ENCODE measurements at places on chromosomes 11 and 22.

DNA sequence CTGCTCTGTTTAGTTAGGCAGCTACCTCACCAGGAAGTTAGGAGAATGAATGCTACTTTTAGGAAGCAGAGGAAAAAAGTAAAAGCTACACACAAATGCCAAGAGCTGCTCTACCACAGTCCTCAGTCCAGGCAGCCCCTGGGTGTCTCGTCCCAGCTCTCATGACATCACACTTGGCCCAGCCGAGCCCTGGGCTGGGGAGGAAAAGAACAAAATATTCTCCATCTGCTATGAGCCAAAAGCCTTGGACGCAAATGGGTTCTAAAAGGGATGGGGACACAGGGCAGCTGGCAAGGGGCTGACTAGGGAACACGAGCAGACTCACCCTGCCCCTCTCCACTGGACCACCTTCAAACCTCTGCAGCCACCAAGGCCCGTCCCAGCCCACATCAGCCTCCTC is 26.1 kb downstream of the TMEM184B start:
- DNase-seq = no peak

DNA sequence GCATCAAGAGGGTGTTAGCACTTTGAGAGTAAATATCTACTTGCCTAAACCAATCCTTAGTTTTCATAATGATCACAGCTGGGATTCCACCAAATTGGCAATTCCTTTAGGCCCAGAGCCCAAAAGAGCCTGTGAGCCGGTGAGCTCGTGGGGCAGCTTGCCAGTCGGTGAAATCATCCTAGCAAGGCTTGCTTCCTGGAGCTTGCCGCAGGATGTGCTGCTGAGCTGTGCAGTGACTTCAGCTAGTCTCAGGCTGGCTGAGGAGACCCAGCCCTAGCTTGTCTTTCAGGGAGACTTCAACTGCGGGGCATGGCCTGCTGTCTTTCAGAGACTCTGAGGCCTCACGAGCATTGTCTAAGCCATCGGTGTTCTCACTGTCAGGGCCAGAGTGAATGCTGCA is 73.6 kb upstream of the SUSD2 start:
- peak; percentile 25 for DNase-seq

GRCh38 chr11:3838504-3838903 is 2.3 kb downstream of the RHOG start:
- DNase-seq = no peak

DNA sequence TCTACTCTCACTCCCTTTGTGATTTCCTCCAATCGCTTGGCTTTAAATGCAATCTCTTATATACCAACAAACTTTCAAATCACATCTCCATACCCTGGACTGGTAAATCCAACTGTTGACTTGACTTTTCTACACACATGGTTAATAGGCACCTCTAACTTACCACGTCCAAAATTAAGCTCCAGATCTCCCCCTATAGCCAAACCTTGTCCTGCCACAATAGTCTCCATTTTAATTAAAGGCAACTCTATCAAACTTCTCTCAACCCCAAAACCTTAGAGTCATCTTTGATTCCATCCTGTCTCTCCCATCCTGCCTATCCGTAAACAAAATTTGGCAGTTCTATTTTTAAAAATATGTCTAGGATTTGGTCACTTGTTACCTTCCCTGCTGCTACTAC is 141.8 kb upstream of the DDI1 start:
- no peak for DNase-seq

GRCh38 chr11:64263021-64263946 is 12.0 kb downstream of the PLCB3 start:
- DNase-seq = no peak

- no peak for DNase-seq
These were observed 98.4 kb downstream of the VPREB1 start for GRCh38 chr22:22342697-22343580.

GRCh38 chr11:33874433-33874832 is 17.4 kb downstream of the LMO2 start:
- DNase-seq = no peak

- no peak for DNase-seq
These were observed 11.5 kb downstream of the RTL6 start for GRCh38 chr22:44486538-44486937.

DNA sequence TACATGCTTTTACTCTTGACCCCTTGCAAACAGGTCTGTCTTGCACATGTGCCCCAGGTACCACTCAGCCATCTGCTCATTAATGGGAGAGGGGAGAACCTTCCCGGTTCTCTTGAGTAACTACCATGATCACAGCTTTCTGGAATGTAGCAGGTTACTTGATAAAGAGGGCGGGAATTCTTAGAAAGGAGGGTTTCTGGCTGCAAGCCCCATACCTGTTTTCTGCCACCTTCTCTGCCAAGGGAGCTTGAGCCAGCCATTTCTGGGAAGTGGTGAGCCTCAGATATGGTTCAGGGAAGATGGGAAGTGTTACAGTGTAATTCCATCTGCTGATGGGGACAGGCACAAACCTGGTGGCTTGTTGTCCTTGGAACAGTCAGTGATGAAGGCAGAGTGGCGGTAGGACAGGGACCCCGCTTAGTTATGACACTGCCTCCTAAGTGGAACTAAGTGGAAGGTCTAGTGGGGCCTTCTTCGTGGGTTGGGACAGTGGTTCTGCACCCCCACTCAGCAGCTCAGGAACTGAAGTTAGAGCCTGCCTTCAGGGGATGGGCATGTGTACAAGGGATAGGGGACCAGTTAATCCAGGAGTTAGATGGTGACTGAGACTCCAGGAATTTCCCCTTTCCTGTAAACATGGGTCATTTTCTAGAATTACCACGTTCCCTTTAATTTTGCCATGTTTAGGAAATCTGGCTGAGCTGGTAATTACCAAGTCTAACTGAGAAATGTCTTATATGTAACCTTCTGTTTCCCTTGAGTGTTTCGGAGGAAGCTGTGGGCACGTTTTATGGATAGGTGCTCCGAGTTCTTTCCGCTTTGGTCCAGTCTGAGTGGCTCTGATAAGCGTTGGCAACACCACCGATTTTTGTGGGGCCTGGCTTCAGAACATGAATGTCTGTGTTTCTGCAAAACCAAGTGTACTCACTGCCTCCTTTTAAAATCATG is 35.3 kb downstream of the BCR start:
- DNase-seq = no peak

DNA sequence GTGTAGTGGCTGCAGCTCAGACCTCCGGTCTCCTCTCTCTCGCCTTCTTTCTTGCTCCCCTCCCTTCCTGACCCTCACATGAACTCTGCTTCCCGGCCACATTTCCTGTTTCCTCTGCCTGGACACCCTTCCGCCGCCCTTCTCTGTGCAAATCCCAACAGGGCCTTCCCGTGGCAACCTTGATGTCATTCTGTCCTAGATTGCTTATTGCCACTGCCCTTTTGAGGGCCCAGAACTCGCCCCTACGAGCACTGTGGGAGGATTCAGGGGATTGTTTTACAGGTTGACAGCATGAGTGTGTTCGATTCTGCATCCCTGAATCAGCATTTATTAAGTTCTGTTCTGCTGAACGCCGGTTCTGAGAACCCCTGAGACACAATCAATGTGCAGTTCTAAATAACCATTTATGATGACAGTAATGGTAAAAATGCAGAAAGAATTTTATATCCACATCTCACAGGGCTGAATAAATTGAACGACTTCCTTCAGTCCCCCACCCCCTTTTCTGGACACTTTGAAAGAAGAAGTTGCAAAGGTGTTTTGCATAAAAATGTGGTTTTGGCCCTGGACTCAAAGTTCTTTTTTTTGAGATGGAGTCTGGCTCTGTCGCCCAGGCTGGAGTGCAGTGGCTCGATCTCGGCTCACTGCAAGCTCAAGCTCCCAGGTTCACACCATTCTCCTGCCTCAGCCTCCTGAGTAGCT is 6.4 kb downstream of the BATF2 start:
- DNase-seq = no peak

GRCh38 chr11:61709572-61709971 is 29.4 kb downstream of the DAGLA start:
- DNase-seq = no peak

- no peak for DNase-seq
These were observed 18.5 kb upstream of the CACNG2 start for GRCh38 chr22:36722055-36722454.

DNA sequence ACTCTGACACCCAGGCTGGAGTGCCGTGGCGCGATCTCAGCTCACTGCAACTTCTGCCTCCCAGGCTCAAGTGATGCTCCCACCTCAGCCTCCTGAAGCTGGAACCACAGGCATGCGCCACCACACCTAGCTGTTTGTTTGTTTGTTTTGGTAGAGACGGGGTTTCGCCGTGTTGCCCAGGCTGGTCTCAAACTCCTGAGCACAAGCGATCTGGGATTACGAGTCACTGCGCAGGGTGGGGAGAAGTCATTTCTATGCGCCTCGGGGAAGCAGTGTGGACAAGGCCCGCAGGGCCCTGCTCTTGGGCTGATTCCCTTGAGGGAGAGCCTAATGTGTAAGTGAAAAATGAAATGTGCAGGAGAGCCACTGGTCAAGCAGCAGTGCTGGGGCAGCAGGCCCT is 19.6 kb upstream of the SEPTIN5 start:
- no peak for DNase-seq

DNA sequence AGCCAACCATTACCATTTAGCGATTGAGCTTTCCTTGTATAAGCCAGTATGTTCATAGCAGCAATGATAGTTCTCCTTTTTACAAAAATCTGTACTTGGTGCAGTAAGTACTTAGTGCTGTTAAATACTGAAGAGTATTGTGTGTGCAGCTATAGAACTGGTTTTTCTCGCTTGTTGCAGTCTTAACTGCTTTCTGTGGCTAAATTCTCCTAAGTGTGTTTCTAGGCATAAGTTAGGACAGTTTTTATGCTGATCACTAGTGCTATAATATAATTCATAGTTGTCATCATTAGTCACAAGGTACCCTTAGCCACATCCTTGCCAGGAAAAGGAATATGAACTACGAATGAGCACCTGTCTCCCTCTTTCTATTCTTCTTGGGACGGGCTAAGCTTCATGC is 107.7 kb downstream of the GRAMD1B start:
- no peak for DNase-seq

GRCh38 chr11:40183073-40184064 is 1276.1 kb downstream of the LRRC4C start:
- DNase-seq = no peak

DNA sequence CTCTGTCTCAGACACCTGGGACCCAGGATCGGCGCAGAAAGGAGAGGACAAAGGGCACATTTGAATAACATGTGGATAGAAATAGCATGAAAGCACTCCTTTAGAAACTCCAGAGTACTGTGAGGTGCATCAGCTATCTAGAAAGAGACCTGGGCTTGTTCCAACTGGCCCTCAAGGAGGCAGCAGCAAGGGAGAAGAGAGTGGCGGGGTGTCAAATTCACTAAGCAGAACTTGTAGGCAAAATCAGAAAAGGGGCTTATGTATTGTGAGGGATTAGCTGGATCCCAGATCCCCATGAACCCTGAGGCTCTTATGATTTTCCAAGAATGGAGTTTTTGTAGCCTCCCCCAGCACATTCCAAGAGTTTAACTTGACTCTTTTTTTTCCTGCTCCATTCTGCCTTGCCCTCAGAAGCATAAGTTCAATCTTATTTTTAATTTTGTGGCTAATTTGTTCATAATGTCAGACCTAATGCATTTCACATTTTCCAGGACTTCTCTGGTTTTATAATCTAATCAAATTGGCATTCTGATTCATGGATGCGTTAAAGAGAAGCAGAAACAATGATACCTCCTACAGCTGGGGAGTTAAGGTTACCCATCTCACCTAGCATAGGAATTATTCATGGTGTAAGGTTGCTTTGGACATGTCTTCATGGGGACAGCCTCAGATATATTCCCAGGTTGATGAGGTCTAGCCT is 33.6 kb downstream of the USH1C start:
- no peak for DNase-seq

DNA sequence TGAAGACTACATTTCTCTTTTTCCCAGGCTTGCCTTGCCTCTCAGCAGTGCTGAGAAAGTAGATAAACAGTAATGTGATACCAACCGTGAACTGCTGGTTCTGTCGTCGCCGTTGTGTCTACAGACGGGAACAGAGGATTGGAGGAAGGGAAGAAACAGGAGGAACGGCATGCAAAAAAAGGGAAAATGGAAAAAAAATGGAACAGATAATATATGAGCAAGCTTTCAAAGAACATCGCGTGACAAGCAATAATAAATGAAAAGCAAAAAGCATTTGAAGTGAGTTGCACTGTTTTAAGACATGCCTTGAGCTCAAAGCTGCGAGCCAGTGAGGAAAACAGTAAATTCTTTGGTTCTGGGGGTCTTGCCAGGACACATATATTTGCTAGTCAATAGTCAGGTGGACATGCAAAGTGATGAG is 305.9 kb downstream of the CADM1 start:
- peak; percentile 42 for DNase-seq

DNA sequence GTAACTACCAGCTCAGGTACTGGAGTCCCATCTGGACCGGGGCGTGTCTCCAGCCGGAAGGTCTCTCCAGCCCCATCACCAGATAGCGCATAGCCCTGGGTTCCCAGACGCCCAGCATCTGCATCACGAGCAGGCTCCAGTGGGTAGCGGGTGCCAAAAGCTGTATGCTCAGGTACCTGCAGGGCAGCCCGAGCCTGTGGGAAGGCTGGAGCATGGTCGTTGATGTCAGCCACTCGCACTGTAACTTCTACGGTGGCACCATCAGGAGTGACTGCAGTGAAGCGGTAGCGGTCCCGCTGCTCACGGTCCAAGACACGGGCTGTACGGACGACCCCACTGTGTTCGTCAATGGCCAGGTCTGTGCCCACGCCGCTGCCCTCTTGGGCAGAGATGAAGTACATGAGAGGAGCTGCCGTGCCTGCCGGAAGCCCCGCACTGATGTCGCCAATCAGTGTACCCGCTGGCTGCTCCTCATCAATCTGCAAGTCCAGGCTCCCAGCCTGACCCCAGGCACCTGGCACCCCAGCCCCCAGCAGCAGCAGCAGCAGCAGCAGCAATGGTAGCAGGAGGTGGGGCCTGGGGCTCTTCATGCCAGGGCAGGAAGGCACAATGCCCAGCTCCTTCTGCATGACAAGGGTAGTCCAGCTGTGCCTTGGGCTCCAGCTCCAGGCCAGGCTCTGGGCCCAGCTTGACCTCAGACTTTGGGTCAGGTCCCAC is 14.5 kb downstream of the DCHS1 start:
- DNase-seq = no peak

GRCh38 chr11:104464691-104465090 is 300.7 kb upstream of the PDGFD start:
- no peak for DNase-seq

DNA sequence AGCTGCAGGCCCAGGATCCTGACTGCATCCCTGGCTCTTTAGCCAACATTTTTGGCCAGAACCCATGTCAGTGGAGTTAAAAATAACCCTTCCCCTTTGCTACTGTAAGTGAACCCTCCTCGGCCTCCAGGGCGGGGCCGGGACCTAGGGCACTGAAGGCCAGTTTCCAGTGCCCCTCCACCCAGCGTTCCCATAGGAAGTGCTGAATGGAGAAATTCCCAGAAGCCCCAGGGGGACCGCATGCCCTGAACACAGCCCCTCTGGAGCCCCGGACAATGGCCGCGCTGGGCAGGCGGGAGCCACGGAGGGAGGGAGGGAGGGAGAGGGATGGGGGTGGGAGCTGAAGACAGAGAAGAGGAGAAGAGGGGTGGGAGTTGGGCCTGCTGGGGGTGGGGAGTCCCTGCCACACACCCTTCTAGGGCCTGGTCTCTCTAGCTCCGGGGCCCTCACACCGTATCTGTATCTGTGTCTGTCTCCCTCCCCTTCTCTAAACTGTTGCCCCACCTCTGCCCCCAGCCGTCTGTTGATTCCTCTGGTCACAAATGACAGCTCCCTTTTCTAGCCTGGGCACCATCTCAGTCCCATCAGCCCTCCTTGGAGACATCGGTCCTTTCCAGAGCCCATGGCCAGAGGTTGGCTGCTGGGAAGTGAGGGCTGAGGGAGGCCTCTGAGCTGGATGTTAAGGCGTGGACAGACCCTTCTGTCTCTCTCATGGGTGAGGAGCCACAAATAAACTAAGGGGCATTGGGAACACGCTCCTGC is 10.9 kb downstream of the PDGFB start:
- no peak for DNase-seq
